ENCODE measurements at places on chromosomes 2 and 18.
A peak's percentile ranks its signal among the peaks of the same experiment; 100 is the strongest.

DNA sequence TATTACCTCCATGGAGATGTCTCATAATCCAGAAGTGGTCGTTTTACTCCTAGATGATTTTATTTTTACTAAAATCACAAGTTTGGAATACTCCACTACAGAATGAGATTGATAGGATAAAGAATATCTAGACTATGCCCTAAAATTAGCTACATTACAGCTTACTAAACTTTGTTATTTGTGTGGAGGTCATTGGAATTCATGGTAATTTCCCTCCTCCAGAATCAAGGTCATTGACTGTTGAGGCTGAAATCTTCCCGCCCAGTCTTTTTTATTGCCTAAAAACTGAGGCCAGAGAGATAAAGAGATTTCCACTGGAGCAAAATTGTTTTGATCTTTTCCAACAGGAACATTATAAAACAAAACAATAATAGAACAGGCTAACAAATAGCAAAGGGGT is 35.0 kb downstream of the ITGB6 start:
- DNase-seq = no peak

GRCh38 chr2:86476092-86476491 is 34.9 kb downstream of the KDM3A start:
- DNase-seq = no peak

DNA sequence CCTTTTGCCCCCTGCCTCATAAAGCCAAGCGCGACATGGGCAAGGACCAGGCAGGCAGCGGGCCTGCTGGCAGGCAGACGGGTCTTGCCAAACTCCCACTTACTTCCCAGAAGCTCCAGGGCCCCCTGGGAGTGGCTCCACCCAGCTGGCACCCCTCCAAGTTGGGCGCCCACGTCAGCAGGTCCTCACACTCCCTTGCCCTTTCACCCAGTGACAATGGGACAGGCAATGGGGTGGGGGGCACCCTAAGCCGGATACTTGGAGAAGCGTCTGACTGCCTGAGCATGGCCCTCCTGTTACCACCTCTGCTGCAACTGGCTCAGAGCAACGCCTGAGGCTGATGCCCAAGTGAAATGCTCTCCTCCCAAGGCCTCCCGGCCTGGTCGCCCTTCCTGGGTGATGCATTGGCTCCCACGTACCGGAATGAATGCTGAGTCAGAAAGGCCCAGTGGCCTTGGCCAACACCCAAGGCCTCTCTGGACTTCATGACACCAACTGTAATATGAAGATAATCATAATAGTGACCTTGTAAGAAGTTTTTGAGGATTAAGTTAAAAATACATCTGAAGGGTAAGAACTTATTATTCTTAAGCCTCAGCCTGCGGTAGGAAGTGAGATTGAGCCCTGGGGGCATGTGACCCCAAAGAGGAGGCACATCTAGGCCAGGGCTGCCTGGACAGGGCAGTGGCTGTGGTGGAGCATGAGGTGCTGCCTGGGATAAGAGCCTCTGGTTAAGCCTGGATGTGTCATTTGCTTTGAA is 31.6 kb downstream of the KCNK3 start:
- peak; percentile 57 for DNase-seq

- DNase-seq = no peak
These were observed 105.4 kb downstream of the ACOXL start for GRCh38 chr2:110837446-110838409.

GRCh38 chr18:65016631-65017371 is 734.0 kb upstream of the CDH7 start:
- DNase-seq = no peak

GRCh38 chr18:76445741-76446232 is 49.3 kb downstream of the ZNF516 start:
- no peak for DNase-seq

GRCh38 chr18:28594034-28594433 is 417.1 kb upstream of the CDH2 start:
- no peak for DNase-seq

GRCh38 chr18:41906528-41907146 is 48.4 kb upstream of the PIK3C3 start:
- DNase-seq = peak; percentile 44

- no peak for DNase-seq
These were observed 39.8 kb upstream of the TMEM178A start for GRCh38 chr2:39625927-39626270.

DNA sequence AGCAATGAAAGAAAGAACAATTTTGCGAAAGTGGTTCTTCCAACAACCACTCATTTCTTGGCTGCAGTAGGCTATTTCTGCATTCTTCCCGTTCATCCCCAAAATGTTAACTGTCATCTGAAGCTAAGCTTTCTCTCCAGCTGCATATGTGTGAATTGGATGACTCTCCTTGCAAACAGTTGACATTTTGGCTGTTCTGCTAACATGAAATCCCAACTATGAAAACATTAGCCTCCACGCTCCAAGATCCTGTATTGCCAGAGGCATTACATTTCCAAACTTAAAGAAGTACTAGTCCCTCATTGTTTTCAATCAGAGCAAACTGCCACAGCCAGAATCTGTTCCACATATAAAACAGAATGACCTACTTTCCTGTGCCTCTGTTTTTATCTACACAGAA is 88.5 kb downstream of the TGIF1 start:
- DNase-seq = no peak

- no peak for DNase-seq
These were observed 170.2 kb downstream of the THADA start for GRCh38 chr2:43425659-43426058.

DNA sequence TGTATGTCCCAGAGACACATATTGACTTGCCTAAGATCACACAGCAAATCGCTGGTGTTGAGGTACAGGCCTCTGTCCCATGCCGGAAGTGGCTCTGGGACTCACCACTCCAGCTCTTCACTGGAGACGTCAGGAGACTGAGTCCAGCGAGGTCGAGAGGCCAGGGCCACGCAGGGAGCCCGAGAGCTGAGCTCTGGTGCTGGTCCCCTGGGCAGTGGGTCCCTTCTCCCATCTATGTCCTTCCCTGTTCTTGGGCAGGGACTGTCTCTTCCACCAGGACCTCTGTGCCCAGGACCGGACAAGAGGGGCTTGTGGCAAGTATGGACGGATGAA is 62.4 kb upstream of the TWIST2 start:
- no peak for DNase-seq

DNA sequence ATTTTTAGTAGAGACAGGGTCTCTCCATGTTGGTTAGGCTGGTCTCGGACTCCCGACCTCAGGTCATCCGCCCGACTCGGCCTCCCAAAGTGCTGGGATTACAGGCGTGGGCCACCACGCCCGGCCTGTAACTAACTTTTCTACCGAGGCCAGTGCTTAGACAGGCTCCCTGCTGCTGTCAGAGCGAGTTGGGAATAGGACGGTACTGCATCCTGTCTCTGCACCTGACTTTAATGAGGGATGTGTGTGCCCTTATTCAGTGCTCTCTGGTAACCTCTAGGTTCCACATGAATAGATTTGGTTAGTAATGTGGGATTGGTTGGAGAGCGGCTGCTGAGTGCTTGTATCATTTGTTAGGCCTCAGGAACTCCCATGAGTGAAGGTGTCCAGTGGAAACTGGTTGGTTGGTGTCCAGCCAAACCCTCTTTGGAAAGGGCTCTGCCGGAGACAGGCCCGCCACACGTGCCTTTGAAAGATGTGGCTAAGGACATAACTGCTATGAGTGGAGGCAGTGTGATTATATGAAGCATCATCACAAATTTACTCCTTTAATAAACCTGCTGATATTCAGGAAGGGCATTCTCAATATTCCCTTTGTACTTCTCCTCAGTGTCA is 36.6 kb downstream of the MYOM1 start:
- DNase-seq = no peak

DNA sequence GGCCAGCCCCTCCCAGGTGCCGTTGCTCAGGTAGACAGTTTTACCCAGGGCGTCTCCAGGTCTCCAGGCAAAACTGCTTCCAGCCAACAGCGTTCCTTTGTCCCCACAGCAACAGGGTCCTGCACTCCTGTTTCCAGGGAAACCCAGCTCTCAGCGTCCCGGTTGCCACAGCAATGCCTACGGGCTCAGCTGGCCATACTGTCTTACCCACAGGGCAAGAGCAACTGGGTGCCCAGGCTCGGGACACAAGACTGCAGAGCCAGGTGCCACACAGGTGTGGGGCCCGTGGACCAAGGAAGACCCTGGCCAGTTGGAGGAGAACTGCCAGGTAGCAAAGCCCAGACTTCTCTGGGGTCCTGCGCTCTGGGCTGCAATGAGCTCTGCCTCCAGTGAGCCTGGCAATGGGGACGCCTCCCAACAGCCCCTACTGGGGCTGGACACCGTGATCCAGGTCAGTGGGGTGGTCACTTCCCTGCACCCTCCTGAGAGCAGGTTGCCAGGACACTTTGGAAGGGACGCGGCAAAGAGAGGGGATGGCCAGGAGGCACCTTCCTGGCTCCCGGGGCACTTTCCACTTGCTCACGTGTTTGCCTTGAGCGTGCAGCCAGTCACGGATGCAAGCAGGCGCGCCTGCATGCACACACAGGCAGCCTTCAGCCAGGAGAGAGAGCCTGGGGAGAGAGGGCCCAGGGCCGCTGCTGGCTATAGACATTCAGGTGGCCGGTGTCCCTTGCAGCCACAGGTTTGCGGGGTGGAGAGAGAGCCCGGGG is at the start of gene CROCC2:
Gene CROCC2, plus strand, starts transcription at position 196 of the 770 bp plus-strand sequence. Its CDS starts 178 bp downstream, at position 374.
- DNase-seq = no peak

DNA sequence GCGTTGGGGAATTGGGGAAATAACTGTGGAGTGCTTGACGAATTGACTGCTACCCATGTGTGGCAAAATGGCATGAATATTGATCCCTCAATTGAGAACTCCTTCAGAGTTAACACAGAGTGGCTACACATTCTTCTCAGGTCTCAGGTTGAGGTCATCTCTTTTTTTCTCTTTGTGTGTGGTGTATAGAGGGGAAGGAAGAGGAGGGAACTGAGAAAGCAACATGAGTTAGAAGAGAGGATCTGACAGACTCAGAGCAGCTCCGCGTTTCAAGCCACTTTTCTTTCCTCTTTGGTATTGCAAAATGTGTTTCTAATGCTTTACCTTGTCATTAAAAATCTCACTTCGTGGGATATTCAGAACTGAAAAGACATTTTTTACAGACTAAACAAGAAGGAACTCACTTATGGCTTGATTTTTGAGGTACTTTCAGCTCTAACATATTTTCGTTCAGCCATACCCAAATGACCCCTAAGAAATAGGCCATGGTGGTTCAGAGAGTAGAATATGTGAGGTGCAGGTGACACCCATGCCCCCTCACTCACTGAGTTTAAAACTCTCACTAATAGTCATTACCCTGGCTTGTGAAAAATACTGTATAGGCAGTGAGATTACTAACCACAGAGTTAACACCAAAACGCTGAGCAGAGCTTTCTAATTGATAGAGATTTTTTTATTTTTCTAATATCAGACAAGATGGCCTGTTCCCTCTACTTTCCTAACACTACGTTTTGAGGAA is 22.5 kb downstream of the STAT4 start:
- DNase-seq = no peak

- DNase-seq = no peak
These were observed 180.9 kb downstream of the KCNE4 start for GRCh38 chr2:223232896-223233295.

- no peak for DNase-seq
These were observed 585.6 kb downstream of the TSN start for GRCh38 chr2:122341007-122341406.
